ENCODE measurements at places on chromosomes 3 and 15. TPM values are rescaled to one million over a fixed set of nuclear protein-coding genes. Genes with fewer than 3 reads are reported as not detected.

The PAQR5 gene
- polyA plus RNA-seq: 35.1 TPM

The TATDN2 gene
- polyA plus RNA-seq: 41.0 TPM

The FRMD4B gene
- 48.7 TPM for polyA plus RNA-seq

The ILDR1 gene
- polyA plus RNA-seq: 7.4 TPM

The ZBTB20 gene
- 5.6 TPM for polyA plus RNA-seq

The SCG3 gene
- 0.12 TPM for polyA plus RNA-seq

The ALPK3 gene
- 20.7 TPM for polyA plus RNA-seq

The FRMD5 gene
- 1.8 TPM for polyA plus RNA-seq

The CLRN1 gene
- polyA plus RNA-seq: not detected

The PPM1L gene
- polyA plus RNA-seq: 10.4 TPM

The SPRED1 gene
- polyA plus RNA-seq: 36.2 TPM

The DGKG gene
- polyA plus RNA-seq: 0.43 TPM

The GOLGA8J gene
- 2.9 TPM for polyA plus RNA-seq

The SNX22 gene
- 1.9 TPM for polyA plus RNA-seq

The PLA2G4D gene
- 0.07 TPM for polyA plus RNA-seq

The MST1 gene
- polyA plus RNA-seq: 133 TPM

DNA sequence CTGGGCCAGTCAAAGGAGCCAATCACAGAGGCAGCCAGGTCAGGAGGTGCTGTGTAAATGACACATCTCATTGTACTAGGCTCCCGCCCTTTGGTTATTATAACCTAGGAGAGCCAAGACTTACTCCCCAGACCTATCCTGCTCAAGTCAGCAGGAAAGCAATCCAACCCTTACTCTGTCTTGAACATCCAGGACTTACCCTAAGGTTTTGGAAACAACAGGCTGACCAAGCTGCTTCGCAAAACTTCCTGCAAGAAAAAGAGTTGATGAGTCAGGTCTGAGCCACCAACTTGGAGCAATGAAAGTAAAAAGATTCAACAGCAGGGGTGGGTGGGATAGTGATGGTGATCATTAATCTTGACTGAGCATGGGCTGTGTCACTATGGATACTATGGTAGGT is 144.4 kb downstream of the MYLK start:
- DNase-seq: no peak

DNA sequence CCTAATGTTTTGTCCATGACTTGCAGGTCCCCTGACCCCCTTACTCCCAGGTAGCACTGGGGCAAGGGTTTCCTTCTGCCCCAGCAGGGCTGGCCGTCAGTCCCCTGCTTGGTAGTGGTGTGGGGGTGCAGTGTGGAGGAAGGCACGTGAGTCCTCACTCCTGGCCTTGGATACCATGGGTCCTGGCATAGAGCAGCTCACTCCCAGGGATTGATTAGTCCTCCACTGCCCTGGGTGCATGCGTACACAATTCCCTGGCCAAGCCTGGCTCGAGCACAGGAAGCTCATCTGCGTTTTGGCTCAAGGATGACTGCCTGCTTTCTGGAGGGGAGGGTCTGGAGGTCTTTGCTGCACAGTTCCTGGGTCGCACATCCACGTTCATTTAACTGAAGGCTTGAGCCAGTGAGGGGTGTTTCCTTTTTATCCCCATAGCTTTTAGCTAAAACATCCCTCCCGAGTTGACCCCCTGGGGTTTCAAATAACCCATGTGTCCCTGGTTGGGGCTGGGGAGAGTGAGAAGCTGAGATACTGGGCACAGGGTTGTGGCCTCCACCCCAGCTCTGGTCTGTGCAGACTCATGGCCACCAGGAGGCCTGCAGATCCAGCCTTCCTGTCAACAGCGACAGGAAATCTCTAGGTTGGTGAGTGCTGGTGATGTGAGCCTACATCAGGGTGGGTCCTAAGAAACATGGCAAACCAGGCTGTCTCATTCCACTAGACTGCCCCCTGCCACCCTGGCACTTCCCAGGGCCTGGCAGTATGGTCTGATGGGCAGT is 11.5 kb downstream of the HEMK1 start:
- no peak for DNase-seq

DNA sequence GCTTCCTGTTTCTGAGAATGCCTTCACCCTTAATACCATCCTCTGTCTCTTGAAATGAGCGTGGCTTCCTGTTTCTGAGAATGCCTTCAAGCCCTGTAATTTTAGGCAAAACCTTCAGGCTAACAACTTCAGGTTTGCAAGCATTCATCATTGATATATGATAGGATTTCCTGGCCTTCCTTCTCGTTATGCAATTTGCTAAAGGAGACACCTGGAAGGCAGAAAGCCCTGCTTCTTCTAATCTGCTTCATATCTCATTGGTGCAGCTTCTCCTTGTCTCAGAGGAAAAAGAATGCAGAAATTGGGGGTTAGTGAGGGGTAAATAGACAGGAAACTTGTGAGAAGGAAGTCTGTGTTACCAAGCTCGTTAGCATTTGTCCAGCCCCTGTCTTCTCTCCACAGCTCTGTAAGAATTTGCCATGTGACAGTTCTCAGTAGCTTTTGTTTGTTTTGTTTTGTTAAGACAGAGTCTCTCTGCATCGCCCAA is 7.3 kb downstream of the ARL6IP5 start:
- no peak for DNase-seq

- DNase-seq: no peak
Observed at GRCh38 chr3:173901649-173902048, 504.1 kb downstream of the NLGN1 start.

DNA sequence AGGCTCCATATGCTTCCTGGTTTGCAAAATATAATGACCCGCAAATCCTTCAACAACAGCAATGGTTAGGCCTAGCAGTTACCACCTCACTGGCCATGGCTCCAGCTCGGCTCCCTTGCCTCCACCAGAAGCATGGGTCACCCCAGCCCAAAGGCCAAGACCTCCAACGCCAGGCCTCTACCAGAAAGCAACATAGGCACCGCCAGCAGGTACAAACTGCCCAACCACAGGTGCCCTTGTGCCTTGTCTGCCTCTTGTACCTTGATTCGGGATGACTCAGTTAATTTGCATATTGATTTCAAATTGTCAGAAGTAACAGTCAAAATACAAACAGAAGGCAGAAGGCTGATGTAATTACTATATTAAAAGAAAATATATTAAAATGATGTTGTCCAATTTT is 124.7 kb downstream of the IL5RA start:
- DNase-seq: no peak

DNA sequence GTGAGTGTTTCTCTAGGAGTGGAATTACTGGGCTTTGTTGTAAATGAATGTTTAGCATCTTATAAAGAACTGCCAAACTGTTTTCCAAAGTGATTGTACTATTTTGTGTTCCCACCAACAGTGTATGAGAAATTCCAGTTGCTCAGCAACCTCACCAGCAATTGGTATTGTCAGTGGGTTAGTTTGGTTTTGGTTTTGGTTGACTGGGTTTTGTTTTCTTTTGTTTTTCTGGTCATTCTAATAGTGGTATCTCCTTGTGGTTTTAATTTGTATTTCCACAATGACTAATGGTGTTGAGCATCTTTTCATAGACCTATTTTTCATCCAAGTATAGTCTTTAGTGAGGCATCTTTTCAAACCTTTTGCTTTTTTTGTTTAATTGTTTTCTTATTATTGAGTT is 27.1 kb downstream of the FILIP1L start:
- DNase-seq: no peak

GRCh38 chr3:134056464-134056891 is 26.8 kb upstream of the SLCO2A1 start:
- no peak for DNase-seq

GRCh38 chr15:26160343-26160742 is 297.2 kb upstream of the ATP10A start:
- no peak for DNase-seq

- no peak for DNase-seq
Observed at GRCh38 chr3:62284442-62284841, 88.9 kb downstream of the FEZF2 start.

DNA sequence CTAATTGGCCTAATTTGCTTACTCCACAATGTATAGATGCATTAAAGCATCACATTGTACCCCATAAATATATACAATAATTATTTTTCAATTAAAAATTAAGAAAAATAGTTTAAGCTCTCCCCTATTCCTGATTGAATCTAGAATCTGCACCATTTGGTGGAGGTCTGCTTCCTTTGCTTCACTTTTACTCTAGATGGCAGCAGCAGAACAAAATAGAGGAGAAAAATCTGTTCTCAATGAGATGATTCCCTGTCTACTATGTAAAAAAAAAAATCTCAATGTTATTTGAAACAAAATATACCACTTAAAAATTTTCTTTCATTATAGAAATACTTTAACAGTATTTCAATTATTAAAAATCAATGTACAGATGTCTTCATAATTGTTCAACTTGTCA is 109.6 kb upstream of the FXR1 start:
- DNase-seq: peak; percentile 7

DNA sequence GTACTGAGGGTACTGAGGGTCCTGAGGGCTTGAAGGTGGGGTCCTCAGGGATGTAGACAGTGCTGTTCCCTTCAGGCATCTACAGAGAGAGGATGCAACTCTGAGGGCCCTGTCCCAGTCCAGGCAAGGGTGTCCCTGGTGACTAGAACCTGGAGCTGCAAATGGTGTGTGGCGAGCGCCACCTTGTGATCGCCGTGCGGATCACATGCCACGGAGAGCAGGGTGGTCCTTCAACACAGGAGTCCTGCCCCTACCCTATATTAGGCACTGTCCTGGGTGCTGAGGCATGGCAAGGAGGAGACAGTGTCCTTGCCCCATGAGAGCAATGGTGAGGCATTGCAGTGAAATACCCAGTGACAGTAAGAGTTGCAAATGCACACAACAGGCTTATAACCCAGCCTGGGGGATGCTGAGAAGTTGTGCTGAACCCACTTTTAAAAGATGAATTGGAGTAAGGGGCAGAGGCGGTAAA is 23.6 kb downstream of the RHCG start:
- DNase-seq: no peak

DNA sequence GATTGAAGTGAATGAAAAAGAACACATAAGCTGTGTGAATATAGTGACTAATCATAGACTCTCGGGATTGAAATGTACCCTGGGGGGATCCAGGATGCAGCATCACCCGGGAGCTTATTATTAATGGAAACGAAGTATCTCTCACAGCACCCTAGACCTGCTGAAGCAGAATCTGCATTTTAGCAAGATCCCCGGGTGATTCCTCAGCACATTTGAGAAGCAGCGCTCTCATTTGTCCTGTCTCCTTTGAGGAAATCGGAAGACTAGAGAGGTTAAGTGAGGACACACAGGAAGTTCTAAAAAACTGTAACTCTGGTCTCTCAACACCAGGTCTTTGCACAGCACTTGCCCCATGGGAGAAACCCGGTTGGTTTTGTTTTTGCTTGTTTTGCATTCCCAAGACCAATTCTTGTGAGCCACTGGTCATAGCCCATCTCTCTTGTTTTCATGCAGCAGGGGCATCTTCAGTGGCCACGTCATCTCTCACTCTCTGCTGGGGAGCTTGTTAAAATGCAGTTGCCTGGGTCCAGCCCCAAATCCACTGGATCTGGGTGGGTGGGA is 30.2 kb downstream of the ZNF710 start:
- DNase-seq: no peak

- peak; percentile 54 for DNase-seq
Observed at GRCh38 chr3:6862041-6862879, 1.3 kb downstream of the GRM7 start.

DNA sequence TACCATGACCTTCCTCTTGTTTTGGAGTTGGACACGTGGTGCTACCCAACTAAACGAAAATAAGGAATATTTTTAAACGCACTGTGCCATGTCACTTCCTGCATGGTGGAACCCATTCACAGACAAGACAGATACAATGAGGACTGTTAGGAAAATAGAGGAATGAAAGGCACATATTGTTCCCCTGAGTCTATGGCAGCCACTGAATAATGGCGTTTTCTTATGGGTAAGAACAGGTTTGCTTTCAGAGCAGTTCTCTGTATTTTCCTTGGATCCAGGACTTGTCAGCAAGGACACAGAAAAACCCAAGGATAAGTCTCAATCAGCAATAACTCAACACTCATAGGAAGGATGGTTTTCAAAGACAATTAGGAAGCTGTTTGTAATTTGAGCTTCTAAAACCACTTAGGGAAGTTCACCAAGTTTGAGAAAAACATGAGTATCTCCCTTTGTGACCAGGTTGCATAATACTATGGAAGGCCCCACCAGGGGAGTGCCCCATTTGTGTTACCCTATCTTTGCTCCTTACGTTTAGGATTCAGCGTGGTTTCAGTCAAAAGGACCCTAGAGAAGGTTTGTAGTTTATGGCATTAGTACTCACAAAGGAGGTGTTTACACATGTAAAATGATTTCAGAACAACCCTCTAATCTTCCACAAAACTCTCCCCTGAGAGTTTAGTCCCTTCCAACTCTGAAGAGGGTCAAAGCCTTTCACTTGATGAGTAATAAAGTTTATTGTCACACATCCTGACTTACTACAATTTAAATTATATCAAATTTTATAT is 487.2 kb upstream of the ATP11B start:
- DNase-seq: no peak

DNA sequence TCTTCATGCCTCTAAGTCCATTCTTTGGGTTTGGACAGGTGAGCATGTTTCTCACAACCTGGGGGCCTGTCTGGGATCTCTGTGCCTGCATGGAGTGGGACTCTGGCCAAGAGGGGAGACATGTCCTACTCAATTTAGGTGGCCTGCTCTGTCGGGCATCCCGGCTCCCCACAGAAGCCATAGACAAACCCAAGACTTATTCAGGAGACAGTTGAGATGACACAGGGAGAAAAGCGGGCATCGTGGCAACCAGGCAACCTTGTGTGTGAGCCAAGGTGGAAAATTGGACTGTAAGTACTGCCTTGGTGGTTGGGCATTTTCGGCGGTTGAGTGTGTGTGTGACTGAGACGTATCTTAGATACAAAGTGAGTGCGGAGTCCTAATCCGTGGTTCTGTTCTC is 40.5 kb downstream of the PPCDC start:
- DNase-seq: no peak

- no peak for DNase-seq
Observed at GRCh38 chr3:136350132-136350531, 100.0 kb downstream of the PCCB start.

GRCh38 chr15:71784719-71785118 is 25.6 kb upstream of the NR2E3 start:
- no peak for DNase-seq

DNA sequence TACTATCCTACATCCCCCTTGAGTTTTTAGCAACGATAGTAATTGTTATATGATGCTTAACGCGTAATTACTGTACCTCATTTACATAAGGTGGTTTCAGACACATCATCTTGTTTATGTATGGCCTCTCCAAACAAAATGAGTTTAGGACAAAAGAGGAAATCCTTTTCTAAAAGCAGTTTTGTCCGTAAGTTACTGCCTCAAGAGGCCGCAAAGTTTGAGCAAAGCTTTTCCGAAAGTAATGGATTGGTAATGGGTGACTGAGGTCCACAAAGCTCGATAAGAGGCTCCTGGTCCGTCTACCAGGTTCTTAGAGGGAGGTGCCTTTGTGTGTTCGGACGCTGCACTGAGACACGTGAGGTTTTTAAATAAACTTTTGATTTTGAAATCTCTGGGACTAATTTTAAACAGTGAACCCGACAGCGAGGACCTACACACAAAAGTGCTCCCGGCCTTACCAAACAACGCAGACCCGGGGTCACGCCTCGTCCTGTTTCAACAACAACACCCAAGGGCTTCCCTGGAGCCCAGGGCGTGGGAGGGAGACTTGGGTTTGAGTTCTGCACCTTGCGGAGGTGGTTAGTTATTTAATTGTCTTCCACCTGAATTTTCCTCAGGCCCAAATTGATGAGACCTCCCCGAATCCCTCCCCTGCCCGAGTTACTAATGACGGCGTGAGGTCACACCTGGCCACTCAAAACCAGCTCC is 456 bp upstream of the C15orf61 start:
- DNase-seq: peak; percentile 27

Data from left kidney (tissue), 8 donors.